ENCODE measurements at places on chromosomes 7 and 10. TPM values are rescaled to one million over a fixed set of nuclear protein-coding genes. Genes with fewer than 3 reads are reported as not detected.

GRCh38 chr7:123211545-123211944 lies 11.8 kb upstream of the SLC13A1 start:
- no peak for DNase-seq

GRCh38 chr10:70267161-70267933 lies 16.5 kb downstream of the NPFFR1 start:
- DNase-seq, result peak; percentile 10

GRCh38 chr10:72477463-72477862 lies 122.7 kb upstream of the DNAJB12 start:
- no peak for DNase-seq

DNA sequence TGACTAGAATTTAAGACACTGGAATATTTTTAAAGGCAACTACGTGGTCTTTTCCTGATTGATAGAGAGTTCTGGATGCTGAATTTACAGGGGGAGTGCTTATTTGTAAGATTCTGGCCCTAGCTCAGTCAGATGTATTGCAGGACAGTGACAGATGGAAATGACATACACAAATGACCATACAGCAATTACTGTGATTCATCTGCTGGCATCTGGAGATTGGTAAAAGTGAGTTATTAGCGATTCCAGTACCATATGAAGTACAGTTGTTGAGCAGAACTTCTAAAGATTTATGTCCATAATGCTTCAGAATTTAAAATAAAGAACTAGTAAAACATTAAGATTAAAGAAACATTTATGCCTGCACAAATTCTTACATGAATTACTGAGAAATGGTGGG lies 243.2 kb downstream of the CRPPA start:
- no peak for DNase-seq

GRCh38 chr10:88186335-88186734 lies 322.9 kb downstream of the PTEN start:
- no peak for DNase-seq

- DNase-seq, result no peak
Measured at GRCh38 chr7:55109404-55110167, 90.8 kb downstream of the EGFR start.

- no peak for DNase-seq
Measured at GRCh38 chr10:122561212-122561611, 658 bp downstream of the DMBT1 start.

DNA sequence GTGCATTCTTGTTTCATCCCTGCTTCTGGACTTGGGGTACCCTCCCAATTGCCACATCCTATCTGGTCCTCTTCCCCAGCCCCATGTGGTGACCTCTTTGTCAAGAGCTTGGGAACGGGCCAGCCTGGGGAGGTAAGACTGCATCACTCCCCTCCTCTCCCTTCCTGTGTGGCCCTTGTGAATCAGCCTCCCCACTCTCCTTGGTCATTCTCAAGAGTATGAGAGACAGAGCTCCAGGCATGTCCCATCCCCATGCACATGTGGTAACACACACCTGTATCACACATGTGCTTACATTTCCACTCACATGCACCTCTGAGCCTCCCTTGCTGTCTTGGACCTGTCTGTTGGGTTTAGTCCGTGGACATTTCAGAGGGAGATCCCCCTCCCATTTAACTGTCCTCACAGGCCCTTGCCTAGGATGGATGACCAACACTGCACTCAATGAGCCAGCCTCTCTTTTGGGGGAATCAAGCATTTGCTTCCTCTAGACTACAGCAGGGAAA lies 2.6 kb downstream of the MRPL43 start:
- DNase-seq, result no peak

- DNase-seq, result no peak
Measured at GRCh38 chr10:78191301-78191700, 157.6 kb downstream of the RPS24 start.

GRCh38 chr10:112827086-112827485 lies 123.0 kb upstream of the TCF7L2 start:
- no peak for DNase-seq

DNA sequence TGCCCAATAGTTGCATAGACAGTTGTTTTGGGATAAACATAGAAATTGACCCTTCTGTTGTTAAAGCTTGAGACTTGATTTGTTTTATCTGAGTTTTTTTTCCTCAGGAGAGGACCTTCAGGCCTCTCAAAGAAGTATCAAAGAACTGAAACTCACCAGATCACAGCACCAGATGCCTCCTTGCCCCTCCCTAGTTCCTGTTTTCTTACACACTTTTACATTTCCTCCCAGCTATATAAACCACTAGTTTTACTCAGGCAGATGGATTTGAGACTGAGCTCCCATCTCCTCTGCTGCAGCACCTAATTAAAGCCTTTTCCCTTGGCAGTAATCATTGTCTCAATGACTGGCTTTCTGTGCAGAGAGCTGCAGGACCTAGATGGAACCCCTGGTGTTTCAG lies 150.6 kb upstream of the NRG3 start:
- no peak for DNase-seq

- DNase-seq, result no peak
Measured at GRCh38 chr10:3625959-3626751, 158.9 kb downstream of the KLF6 start.

DNA sequence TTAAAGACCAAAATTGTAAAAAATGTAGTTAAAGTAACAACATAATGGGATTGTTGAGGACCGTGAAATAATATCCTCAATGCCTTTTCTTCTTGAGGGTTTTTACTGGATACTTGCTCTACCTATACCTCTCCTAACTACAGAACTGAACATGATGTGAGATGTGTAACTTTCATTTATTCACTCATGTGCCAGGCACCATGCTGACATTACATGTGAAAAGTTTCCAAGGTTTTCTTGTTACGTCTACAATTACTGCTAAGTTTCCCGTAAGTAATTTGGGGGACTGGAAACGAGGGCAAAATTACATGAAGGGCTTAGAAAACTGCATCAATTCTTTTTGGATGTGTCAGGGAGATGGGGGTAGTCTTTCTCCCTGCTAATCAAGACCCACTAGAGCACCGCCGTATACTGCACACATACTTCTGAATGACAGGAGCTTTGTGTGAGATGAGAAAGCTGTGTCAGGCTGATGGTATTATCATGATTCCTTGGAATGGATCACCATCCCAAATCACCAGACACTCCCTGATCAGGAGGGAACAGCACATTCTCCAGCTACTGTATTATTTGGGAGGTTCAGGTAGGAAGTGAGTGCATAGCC lies 41.8 kb downstream of the PTPRZ1 start:
- no peak for DNase-seq

DNA sequence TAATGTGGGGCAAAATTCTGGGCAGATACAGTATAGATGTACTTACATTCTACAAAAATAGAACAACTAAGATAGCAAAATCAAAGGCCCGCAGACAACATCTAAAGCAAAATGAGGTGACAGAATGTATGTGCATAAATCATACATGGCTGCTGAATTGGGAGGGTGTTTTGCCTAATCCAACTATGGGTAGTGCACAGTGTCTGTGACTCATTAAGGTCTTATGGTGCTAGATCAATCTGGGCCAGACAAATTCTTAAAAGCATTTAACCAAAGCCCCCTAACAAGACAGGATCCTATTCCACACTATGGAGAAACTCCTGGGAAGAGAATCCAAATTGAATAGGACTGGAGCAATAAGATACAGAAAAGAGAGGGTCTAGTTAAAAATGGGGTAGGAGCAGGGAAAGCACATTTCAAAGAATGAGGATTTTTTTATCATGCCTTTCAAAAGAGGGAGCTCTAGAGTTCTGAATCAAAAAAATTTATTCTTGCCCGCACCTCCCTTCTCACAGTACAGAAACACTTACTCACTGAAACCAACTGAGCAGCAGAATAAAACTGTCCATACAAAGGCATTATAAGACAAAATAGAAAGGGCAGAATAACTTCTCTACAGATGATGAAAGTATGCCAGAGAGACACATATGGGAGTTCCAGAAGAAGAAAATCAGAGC lies 181.3 kb downstream of the RNLS start:
- no peak for DNase-seq

DNA sequence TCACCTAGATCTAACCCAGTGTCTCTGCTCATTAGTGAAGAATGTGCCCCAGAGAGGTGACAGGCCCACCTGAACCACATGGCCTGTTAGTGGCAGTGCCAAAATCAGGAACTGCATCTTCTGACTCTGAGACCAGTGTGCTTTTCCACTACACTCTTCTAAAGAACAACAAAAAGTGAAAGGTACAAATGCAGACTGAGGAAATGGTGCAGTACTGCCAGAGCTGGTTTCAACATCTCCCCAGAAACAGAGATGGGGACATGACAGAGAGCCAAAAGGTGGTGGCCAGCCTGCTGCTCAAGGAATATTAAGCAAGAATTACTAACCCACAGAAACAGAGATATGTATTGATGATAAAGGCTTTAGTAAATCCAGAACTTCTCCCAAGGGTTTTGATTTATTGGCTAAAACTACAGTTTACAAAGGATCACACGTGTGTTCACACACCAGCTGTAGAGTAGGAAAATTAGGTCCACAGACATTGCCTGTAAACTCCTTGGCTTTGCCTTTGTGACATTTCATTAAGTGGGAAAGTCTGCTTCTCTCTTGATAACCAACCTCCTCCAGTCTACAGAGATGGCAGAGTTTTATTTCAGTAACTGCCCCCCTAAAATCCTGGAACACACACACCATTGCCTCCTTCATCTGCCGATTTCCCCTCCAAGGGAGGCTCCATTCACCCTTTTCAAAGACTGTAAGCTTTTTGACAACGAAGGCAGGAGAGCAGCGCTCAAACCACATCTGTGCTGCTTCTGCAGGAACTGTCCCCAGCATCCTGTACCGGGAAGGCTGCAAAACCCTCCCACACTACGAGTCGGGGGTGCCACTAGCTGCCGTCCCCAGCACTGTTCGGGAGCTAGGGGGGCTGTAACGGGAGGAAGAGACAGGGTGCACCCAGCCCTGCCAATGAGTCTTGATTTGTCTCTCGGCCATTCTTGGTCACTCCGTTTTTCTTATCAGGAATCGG lies 29.8 kb downstream of the GSDME start:
- DNase-seq, result no peak

DNA sequence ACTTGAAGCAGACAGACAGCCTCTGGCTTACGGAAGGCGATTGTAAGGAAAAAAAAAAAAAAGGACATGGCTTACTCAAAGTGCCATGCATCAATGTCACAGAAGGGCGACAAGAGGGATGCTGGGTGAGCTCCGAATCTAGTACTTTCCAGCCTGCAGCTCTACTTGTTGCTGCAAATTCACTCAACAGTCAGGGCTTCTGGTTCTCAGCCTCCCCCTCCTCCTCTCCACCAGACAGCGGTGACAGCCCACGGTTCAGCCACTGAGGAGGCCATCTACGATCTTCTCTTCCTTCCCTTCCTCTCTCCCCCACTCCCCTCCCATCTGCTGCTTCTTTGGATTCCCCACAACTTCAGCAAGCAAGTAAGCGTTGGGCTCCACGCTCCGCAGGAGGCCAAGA lies 63.5 kb downstream of the PRKAG2 start:
- no peak for DNase-seq

- DNase-seq, result no peak
Measured at GRCh38 chr10:95850791-95851190, 57.0 kb upstream of the CC2D2B start.

DNA sequence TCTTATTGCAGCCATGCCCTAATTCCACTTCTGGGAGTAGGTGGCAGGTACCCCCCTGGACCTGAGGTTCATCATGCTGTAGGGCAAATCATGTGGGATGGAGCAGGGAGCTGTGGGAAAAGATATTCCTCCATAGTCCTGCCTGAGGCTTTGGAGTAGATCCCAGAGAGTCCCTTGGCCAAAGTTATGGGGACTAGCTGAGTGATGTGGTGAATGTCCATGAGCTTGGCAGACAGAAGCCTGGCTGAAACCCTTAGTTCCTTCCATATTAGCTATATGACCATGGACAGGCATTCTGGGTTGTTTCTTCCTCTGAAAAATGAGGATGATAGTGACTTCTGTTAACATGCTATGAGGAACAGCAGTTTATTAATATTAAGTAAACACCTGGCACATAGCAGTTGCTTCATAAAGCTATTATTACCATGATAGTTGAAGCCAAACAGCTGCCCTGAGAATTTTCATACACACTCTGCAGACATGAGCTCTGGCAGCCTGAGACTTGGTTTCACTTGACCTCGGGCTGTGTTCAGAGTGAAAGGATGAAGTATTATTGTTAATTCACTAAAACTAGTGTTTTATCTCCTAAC lies 15.0 kb upstream of the IMPDH1 start:
- DNase-seq, result no peak

DNA sequence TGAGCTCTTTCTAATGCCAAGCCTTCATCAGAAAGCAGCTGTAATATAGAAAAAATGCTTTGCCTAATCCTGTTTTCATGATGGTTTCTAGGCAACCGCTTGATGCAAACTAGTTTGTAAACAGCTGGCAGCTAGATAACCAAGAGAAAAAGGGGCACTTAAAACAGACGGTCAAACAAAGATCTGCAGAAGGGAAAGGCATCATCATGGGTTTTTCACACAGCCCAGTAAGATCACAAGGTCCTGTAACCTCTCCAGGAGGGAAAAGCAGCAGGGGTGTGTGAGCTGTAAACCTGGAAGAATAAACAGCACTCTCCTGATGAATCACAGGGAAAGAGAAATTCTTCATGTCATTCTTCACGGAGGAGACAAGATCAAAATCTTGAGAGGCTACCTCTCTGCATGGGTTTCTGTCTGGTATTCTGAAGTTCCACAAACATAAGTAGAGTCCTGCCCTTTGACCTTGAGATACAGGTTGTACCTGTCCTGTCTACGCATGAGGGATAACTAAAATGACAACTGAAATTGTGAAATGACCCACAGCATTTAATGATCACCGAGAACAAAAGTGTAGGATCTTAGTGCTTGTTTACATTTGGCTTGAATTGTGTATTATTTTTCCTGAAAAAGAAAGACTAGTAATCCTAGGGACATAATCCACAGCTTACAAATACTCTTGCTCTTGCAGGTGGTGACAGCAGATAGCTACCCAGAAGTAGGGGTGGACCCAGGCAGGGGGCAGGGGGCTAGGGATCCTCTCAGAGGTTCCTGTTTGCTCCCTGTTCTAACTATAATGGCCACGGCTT lies 48.0 kb downstream of the CREB3L2 start:
- DNase-seq, result no peak

DNA sequence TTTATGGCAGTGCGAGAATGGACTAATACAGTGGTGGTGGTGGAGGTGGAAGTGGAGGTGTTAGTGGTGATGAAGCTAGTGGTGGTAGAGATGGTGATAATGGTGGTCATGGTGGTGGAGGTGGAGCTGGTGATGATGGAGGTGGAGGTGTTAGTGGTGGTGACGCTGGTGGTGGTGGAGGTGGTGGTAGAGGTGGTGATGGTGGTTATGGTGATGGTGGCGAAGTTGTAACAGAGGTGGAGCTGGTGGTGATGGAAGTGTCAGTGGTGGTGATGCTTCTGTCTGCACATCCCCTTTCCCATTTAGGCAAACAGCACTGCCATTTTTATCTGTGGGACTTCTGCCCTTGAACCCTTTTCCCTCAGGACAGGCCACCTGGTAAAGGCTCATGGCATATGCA lies 7.4 kb upstream of the PTPRN2 start:
- no peak for DNase-seq

The AGFG2 gene
- total RNA-seq, result 6.6 TPM

The NME8 gene
- total RNA-seq, result not detected

The C1QL3 gene
- not detected for total RNA-seq

The ZNF239 gene
- 0.63 TPM for total RNA-seq

The AKR1C8 gene
- 0.28 TPM for total RNA-seq

The CAPZA2 gene
- 96.5 TPM for total RNA-seq

The PTF1A gene
- total RNA-seq, result not detected

Measured in CD4-positive, alpha-beta T cell (primary cell).